RPMI7951 (cell line): ENCODE measurements at places on chromosomes 2 and 18. TPM values are rescaled to one million over a fixed set of nuclear protein-coding genes. Genes with fewer than 3 reads are reported as not detected.
A peak's percentile ranks its signal among the peaks of the same experiment; 100 is the strongest.

DNA sequence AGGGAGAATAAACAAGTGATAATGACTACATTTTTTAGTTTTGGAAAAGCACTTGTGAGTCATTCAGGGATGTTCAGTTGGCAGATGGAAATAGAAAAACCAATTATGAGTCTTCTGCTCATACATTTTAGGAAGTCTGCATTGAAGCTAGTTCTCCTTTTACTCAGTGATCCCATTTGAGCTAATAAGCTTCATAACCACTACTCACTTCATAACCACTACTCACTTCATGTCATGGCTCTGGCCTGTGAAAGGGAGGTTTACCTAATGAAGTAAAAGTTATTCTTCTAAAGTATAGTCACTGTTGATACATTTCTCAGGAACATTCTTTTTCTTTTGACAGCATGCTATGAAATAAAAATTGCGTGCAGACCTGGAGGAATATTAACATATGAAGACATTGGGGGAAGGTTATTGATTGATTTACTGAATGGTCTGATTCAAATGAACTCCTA is 948.7 kb downstream of the TSN start:
- no peak for DNase-seq

DNA sequence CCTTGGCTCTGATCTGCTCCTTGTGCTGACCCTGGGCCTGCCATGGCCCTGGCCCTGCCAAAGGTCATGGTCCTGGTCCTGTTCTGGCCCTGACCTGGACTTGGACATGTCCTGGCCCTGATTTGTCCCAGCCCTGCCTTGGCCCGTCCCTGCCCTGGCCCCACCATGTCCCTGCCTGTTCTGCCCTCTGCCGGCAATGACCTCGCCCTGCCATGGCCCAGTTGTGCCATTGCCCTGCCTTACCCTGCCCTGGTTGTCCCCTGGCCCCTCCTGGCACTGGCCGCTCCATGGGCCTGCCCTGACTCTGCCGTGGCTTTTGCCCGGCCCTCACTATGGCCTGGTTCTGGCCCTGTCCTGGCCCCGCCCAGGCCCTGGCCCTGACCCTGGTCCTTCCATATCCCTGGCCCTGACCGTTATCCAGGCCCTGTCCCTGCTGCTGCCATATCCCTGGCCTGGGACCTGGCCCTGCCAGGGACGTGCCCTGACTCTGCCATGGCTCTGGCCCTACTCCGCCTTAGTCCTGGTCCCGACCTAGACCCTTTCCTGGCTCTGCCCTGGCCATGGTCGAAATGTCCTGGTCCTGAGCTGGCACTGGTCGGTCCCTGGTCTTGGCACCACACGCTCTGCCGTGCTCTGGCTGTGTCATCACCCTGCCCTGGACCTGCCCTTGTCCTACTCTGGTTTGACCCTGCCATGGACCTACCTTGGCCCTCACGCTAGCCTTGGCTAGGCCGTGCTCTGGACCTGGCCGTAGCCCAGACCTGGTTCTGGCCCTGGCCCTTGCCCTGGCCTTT is 6.8 kb upstream of the ANKRD62 start:
- no peak for DNase-seq

GRCh38 chr2:109478906-109479493 is 134.8 kb downstream of the SEPTIN10 start:
- no peak for DNase-seq

DNA sequence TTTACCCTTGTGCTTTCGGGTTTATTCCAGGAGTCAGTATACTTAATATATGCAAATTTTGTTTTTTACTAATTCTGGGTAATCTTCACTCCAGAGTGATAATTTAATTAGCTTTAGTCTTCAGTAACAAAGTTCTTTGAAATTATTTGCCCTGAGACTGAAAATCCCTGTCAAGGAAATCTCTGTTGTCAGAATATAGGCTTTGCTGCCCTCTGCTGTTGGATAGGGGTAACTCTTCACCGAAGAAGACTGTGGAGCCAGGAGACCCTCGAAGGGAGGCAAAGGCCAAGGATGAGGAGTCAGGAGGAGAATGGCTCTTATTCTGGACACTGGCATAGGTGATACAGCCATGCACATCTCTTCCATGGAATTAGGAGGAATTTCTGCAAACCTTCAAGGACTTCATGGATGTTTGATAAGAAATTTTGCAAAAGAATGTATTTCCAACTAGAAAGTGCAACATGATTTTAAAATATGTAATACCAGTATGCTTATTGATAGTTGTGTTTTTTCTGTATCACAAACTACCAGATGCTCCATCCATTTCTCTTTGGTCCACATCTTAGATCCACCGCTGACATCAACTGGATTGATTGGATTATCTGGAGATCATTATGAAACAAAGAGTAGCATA is 182.3 kb downstream of the RDH14 start:
- DNase-seq: peak; percentile 52

CRYGC gene
- not detected in 2 replicates for total RNA-seq

IL1R1 gene
- total RNA-seq: 19.7 and 27.2 TPM in 2 replicates

SERPINB10 gene
- 0.10 and 0.60 TPM in 2 replicates for total RNA-seq

TM4SF20 gene
- total RNA-seq: not detected in 2 replicates

CPO gene
- not detected in 2 replicates for total RNA-seq
